CD4-positive, alpha-beta T cell treated with Interferon alpha-2 for 1 hour (primary cell): ENCODE measurements at places on chromosomes 3 and 15.

GRCh38 chr3:11898611-11899325, 52.1 kb upstream of the TAMM41 start:
- no peak for DNase-seq

DNA sequence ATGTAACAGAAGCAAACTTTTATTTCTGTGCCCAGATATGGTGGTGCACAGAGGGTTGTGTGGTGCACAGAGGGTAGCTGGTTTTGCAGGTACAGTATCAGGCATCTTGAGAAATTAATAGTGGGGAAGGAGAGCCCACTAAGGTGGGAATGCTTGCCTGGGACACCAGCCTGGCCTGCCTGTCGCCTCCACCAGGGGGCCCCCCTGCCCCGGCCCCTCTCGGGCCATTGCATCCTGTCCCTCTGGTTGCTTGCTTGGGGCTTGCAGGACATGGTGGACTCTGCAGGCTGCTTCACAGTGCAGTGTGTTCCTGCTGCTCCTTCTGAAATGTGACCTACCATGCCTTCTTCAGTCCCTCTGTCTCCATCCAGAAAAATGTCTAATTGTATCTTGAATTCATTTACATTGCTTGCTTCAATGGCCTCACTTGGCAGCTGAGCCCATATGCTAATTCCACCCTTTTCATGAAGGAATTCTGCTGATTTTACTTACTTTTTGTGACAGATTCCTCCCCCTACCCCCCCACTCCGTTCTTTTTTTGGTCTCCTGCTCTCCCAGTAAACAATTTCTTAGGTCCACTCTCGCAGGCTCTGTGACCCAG, 73.6 kb downstream of the EEFSEC start:
- peak; percentile 34 for DNase-seq

GRCh38 chr3:165404357-165405027, 208.3 kb upstream of the SLITRK3 start:
- DNase-seq: no peak

DNA sequence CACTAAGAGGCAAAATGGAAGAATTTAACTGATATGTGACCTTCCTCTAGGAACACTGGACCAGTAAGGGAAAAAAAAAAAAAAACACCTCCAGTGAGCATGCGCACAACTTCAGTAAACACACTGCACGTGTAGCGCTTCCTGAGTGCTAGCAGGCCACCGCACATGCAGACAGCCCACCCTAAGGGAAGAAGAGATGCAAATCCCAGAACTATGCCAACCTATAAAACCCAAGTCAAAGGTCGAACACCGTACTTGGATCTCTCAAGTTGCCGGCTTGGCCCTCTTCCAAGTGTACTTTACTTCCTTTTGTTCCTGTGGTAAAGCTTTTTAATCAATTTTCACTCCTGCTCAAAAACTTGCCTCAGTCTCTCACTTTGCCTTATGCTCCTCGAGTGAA, 64.5 kb upstream of the CADPS start:
- DNase-seq: no peak

DNA sequence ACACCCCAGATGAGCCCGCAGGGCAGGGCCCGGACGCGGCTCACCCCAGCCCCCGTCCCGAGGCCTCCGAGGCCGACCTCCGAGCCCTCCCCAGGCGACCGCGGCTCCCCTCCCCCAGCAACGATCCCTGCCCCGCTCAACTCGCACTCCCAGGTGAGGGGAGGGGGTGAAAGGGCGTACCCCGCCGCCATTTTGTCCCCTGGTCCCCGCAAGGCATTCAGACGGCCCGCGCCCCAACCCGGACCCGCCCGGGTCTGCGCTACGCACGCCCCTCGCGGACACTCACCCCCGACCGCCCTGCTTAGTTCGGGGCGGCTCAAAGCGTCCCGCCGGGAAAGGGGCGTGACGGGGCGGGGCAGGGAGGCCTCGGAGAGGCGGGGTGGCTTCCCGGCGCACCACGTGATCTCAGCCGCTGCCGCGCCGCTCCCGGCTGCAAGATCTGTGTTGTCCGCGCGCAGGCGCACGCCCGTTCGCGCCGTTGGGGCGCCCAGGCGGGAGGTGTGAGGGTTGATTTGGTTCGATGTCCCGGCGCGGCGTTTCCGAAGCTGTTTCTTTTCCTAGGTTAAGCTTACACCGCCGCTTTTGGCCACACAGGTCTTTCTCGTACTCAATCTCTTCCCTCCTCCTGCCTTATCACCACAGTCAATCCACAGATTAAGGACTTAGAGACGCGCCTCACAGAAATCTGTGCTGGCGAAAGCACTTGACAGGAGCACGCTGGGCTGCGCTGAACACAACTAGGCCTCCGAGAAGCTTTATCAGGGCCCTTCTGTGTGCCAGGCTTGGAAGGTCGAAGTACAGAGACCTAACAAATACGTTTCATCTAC, at the start of gene SCAPER:
SCAPER (minus strand) TSS at position 328 of the 827 bp plus-strand sequence. CDS start 21,523 bp downstream, outside the sequence.
- DNase-seq: peak; percentile 90

GRCh38 chr3:118369892-118370491, 664.7 kb downstream of the IGSF11 start:
- no peak for DNase-seq

- DNase-seq: no peak
Observed at GRCh38 chr3:132847849-132848625, 125.8 kb upstream of the NPHP3 start.

- no peak for DNase-seq
Observed at GRCh38 chr15:96037584-96037983, 292.9 kb upstream of the NR2F2 start.

- no peak for DNase-seq
Observed at GRCh38 chr15:57301307-57301706, 75.0 kb upstream of the CGNL1 start.

GRCh38 chr3:127720985-127721935, 48.5 kb downstream of the ABTB1 start:
- DNase-seq: no peak

- DNase-seq: no peak
Observed at GRCh38 chr15:71400294-71400693, 285.0 kb downstream of the THSD4 start.

DNA sequence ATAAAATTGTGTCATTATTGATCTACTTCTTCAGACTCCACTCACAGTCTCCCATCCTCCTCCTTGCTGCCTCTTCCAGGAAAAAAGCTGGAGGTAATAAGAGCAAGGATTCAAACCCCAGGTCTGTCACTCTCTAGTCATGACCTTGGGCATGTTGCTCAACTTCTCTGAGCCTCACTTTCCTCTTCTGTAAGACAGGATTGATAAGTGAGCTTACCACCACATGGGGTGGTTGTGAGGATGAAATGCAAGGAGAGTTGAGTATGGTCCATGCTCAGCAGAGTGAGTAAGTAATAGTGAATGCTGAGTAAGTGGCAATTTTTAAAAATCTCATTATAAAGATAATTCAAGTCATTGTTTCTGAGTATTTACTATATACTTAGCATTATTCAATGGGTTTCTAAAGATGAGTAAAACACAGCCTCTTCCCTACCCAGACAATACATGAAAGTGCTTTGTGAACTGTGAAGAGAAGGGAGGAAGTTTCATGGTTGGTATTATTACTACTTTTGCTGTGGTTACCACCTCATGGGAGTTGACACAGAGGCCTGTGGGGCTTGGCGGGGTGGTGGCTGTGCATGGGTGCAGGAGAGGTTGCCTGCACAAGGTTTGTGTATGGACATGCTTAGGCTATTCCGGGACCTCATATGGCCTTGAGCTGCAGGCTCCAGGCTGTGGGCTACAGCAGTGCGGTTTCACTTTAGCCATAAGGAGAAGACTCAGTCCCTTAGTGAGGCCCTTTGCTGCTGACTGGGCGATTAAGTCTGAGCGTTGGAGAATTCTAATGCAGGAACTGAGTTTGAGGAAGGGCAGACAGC, 30.0 kb downstream of the SLC6A11 start:
- peak; percentile 5 for DNase-seq

DNA sequence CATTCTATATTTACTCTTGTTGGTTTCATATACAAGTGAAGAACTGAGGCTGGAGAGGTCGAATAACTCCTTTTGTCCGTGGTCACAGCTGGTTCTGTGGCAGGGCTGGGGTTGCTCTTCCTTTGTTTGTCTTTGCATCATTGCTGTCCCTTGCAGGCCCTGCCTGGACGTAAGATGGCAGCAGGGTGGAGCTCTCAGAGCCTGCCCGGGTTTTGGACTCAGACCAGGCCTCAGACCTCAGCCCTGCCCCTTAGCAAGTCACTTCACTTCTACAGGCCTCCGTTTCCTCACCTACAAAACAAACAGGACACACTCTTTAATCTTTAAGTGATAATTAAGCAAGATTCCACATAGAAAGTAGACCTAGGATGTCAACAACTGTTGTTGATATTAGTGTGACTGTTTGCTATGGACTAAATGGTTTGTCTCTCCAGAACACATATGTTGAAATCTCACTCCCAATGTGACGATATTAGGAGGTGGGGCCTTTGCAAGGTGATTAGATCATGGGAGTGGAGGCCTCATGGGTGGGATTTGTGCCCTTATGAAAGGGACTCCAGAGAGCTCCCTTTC, 65.6 kb upstream of the PLXNA1 start:
- DNase-seq: no peak

- no peak for DNase-seq
Observed at GRCh38 chr3:133874344-133874743, 21.3 kb downstream of the RAB6B start.

GRCh38 chr3:55859305-55859704, 372.2 kb upstream of the WNT5A start:
- no peak for DNase-seq

DNA sequence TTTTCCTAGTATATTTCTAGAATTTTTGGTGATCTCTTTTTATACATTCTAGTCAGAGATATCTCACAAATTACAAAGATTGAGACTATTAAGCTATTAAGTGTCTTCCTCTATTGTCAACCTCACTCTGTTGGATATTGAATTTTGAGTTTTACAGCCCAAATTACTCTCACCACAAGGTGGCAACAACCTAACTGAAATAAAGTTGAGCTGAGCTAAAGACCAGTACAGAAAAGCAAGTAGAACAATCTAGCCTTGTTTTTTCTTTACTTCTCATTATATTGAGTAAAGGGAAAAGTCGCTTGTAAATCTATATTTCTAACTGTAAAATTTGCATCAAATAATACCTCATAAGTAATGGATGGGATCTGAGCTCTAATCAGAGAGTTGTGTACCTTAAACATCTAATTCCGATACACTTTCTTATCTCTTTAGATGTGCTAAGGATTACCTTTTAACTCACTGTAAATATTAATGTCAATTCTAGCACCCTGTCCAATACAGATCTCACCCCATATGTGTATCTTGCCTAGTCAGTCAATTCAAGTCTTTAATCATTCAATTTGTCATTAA, 13.6 kb upstream of the COMMD2 start:
- DNase-seq: no peak

DNA sequence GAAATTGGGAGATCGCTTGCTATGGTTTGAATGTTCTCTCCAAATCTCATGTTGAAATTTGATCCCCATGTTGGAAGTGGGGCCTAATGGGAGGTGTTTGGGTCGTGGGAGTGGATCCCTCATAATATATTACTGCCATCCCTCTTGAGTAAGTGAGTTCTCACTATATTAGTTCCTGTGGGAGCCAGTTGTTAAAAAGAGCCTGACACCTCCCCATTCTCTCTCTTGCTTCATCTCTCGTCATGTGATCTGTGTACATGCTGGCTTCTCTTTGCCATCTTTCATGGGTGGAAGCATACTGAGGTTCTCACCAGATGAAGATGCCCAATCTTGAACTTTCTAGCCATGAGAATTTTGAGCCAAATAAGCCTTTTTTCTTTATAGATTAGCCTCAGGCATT, 43.0 kb upstream of the IL20RB start:
- DNase-seq: no peak

- DNase-seq: peak; percentile 59
Observed at GRCh38 chr15:85408270-85408746, 27.9 kb downstream of the AKAP13 start.

GRCh38 chr15:96046620-96047240, 283.8 kb upstream of the NR2F2 start:
- DNase-seq: no peak

- DNase-seq: no peak
Observed at GRCh38 chr3:78666470-78666800, 1101.4 kb downstream of the ROBO1 start.

- DNase-seq: no peak
Observed at GRCh38 chr3:18090377-18090776, 334.8 kb downstream of the SATB1 start.

DNA sequence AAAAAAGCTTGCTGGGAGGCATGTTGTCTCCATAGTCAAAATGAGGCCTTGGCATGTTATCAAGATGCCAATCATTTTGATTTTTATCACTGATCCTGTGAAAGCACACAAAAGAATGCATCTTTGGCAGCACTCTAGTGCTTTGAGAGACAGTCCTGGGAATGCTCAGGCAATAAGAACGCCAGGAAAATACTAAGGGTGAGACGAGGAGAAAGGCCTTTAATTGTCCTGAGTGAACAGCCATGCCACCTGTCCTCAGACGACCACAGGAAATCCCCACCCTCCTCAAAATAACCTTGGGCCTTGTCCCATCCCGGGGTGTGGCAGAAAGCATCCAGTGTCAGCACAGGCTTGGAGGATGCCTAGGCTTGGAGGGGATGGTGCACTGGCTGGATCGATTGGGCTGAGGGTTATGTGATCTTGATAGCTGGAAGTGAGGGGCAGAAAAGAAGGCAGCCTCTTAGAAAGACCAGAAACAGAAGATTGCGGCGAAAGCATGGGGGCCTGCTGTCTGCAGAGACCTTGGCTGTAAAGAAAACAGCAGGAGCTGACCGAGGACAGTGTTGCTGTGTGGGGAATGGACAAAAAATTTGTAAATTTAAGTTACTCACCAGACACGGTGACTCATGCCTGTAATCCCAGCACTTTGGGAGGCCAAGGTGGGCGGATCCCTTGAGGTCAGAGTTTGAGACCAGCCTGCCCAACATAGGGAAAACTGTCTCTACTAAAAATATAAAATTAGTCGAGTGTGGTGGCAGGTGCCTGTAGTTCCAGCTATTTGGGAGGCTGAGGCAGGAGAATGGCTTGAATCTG, 7.3 kb downstream of the TMEM158 start:
- no peak for DNase-seq

DNA sequence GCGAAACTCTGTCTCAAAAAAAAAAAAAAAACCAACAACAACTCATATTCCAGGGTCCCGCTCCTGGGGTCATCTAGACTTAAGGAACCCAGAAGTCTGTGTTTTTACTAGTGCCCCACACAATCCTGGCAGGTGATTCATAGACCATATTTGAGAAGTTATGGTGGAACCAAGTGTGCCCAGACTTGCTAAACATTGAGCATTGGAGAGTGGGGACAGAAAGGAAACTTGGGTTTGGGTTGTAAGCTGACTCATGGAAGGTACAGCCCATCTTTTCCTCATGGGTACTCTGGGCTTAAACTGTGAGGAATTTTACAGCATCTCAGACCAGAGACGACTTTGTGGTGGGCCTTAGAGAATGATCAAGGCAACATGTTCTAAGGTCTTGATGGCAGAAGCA, 18.3 kb upstream of the IGF2BP2 start:
- no peak for DNase-seq

GRCh38 chr3:183517607-183518006, 37.9 kb downstream of the KLHL6 start:
- no peak for DNase-seq

DNA sequence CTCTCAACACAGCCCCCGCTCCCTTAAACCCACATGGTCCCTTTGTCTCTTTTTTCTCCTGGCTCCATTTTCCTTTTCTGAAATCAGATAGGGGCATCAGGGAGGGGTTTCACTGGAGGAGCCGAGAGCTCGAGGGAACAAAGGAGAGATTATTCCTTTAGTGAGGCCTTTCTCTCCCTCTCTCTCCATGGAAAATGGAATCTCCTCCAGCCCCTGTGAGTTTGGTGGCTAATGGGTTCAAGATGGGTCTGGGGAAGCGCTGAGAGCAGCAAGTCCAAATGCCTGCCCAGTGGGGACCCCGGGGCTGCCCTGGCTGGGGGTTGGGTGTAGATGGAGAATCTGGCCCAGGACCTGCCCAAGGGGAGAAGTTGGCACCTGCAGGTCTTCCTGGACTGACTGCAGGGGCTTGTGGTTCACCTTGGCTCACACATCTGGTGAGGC, 56.8 kb downstream of the ITGA11 start:
- DNase-seq: no peak
